ENCODE measurements at places on chromosomes 12 and 14.

GRCh38 chr12:15181017-15181683 lies 40.1 kb downstream of the RERG start:
- no peak for DNase-seq

DNA sequence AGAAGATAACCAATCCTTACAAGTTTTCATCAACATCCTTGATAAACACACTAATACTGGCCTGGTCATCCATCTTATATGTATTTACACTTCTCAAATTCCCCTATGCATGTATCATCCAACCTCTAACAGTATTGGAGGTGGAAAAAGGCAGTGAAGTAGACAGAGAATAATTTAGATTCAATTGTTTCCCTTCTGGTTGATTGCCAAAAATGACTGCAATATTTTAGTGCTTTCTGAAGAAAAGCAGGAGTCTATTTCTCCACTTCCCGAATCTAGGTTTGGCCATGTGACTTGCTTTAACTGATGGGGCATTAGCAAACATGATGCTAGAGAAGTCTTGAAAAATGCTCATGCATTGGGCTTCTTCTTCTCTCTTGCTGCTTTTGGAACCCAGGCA lies 78.3 kb upstream of the METAP2 start:
- no peak for DNase-seq

- no peak for DNase-seq
Observed at GRCh38 chr12:5771756-5772155, 173.3 kb downstream of the ANO2 start.

DNA sequence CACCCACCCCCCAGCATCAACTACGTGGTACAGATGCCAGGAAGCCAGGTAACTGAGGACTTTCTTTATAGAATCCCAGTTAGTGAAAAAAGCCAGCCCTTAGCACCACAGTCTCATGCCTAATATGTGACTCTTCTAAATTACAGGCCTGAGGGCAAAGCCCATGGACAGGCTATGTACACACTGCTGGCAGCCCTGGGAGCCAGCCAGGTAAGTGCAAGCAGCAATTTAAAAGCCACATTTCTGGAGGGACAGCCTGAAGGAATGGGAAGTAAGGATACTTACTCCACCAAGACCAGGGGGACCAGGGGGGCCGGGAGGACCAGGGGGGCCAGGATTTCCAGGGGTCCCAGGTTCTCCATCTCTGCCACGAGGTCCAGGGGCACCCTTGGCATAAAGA lies 7.0 kb downstream of the COL2A1 start:
- DNase-seq: no peak

DNA sequence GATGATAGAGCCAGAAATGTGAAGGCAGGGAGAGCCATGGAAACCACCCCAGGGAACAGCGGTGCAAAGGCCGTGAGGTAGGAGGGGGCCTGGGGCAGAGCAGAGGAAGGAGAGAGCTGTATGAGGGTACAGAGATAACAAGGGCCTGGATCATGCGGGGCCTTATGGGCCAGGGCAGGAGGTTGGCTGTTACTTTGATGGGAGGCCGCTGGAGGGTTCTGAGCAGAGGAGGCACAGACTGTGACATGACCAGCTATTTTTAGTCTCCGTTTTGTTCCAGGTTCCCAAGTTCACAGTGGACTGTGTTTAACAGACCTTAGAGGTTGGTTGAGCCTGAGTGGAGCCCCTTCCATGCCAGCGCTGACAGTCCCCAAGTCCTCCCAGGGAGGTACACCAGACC lies 118.6 kb downstream of the GCH1 start:
- no peak for DNase-seq

DNA sequence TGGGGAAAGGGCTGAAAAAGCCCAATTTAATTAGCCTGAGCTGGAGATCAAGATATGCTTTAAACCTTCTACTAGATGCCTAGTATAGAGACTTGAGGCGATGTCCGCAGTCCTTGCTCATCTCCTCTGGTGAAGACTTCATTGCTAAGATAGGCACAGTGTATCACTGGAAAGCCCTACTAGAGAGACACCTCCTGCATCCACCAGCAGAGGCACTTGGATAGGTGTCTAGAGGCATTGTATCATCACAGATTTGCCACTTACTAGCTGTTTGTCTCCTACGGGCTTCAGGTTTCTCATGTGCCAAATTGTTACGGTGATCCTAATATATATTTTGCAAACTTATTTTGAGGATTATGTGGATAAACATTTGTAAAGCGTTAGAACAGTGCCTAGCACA lies 1048.5 kb downstream of the GALC start:
- no peak for DNase-seq

DNA sequence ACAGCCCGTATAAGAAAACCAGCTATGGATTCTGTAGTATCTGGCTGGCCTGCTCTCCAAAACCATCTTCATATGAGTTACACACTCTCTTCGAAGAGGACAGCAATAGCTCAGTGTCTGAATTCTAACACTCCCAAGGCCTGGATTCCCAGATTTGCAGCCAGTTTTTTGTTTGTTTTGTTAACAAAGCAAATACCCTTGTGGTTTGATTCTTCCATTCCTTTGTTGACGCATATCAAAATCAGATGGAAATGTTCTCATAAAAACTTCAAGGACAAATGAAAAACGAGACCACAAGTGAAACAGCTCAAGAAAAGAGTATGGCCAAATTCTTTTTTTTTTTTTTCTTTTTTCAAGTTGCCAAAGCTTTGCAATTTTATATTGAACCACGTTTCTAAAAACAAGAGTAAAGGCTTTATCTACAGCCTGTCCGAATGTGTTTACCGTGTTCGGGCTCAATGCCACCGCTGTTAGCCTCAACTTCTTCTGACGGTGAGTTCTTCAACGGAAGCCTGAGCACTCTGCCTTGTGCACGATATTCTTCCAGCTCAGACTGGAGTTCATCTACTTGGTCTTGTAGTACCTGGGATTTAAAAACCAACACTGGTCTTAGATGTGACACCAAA lies 67.5 kb downstream of the NIN start:
- peak; percentile 87 for DNase-seq

DNA sequence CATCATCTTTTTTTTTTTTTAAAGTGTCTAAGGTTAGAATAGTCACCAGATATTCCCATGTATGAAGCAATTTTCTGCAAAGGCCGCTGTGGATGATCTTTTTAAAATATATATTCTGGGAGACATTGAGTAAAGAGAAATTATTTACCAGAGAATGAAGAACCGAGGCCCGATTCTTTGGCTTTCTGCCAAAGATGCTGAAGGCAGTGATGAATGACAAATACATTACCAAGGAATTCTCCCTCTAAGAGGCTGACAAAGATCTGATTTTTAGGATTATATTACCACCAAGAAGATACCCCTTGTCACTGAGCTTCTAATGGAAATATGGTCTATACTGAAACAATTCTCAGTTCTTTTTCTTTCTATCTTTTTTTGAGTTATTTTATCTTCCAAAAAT lies 336.8 kb downstream of the NAV3 start:
- DNase-seq: peak; percentile 19

GRCh38 chr12:21509768-21510167 lies 8.2 kb downstream of the GOLT1B start:
- DNase-seq: no peak

- DNase-seq: peak; percentile 61
Observed at GRCh38 chr12:64672925-64673409, 62.7 kb downstream of the RASSF3 start.

DNA sequence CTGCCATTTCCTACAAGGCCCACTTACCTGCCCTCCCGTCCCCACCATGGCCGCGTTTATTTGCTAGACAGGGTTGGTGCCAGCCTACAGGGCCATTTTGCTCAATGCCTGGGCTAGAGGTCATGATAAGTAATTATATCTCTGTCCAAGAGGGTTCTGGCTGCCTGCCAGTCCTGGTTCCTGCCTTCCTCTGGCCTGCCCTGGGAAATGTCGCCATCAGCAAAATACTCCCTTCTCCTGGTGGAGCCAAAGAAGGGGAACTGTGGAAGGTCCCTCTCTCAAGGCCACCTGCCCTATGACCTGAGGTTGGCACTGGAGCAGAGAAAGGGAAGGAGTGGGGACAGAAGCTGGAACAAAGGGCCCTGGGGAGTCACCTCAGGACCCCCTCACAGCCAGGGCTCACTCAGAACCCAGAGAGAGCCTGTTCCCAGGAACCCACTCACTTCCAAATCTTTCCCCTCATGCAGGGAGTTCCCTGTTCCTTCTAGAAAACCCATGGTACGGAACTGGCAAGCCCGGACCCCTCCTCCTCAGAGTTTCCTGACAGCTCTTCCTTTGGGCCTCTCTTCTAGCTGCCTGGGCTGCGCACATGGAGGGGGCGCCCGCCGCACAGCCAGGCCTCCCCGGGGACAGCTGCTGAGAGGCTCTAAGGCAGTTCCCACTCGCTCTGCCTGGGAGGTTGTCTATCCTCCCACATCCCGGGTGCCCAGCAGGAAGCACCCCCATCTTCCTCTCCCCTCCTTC lies 280.5 kb downstream of the DPF3 start:
- DNase-seq: peak; percentile 26

- no peak for DNase-seq
Observed at GRCh38 chr14:39762576-39763401, 330.6 kb upstream of the FBXO33 start.

GRCh38 chr14:55361190-55361589 lies 50.4 kb downstream of the ATG14 start:
- DNase-seq: no peak

DNA sequence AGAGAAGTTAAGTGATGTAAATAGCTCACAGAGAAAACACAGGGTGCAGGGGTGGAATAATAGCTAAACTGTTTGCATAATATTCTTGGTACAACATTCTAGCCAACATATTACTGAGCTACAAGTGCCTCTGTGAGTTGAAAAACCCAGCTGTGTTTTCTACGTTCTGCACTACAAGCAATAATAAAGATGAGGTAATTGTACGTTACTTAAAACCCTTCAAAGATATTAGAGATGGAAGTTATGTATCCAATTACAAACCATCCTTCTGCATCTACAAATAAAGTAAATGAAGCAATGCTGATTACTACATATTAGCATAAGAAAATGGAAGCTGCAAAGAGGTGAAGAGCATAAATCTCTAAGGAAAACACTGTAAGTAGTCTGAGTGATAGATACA lies 271.4 kb downstream of the SSPN start:
- DNase-seq: peak; percentile 5

DNA sequence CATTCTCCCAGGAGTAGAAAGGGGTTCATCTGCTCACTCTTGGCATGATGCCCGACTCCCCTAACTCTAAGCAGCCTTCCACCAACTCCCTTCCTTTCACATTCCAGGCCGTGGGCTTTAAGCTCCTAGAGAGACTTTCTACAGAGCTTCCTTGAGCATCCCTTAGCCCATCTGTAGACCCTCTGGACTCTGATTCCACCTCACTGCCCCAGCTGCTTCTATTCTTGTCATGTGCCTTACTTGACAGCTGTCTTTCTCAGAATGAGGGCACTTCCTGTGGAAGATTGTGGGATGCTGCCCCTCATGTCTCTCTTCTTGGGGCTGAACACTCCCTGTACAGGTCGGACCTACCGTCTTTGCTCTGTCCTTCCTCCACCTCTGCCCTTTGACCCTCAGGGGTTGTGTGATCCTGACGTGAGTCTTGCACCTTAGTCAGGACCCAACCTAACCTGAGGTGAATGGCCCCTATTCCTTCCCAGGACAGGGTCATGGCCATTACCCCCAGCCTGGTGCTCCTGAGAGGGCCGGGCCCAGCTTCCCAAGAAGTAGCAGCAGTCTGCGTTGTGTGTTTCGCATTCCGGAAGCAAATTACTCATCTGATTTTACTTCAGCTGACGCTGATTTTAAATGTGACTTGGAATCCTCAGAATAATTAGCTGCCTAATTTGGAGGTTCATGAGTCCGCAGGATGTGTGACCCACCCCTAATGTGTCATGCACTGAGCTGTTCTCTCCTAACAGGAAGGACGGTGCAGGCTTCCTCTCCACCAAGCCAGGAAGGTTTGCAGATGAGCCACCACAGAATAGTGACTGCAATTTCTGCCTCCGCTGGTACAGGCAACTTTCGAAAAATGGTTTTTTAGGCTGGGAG lies 2.7 kb upstream of the GALNT6 start:
- peak; percentile 59 for DNase-seq

GRCh38 chr14:64149921-64150320 lies 144.2 kb downstream of the ESR2 start:
- DNase-seq: no peak

DNA sequence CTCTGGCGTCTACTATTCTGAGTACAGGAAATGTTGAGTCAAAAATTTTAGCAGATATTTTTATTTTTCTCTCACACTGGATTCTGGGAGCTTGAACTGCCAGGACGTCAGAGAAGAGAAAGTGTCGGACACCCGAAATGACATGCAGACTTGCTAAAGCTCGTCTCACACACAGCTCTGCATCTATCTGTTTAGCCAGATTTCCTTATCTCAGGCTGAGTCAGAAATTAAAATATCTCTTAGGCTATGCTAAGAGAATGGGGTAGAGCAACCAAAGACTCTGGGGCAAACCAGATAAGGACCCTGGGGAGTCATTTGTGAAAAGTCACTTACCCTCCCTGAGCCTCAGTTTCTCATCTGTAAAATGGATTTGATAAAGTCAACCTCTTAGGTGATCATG lies 1124.1 kb downstream of the VRK1 start:
- no peak for DNase-seq

DNA sequence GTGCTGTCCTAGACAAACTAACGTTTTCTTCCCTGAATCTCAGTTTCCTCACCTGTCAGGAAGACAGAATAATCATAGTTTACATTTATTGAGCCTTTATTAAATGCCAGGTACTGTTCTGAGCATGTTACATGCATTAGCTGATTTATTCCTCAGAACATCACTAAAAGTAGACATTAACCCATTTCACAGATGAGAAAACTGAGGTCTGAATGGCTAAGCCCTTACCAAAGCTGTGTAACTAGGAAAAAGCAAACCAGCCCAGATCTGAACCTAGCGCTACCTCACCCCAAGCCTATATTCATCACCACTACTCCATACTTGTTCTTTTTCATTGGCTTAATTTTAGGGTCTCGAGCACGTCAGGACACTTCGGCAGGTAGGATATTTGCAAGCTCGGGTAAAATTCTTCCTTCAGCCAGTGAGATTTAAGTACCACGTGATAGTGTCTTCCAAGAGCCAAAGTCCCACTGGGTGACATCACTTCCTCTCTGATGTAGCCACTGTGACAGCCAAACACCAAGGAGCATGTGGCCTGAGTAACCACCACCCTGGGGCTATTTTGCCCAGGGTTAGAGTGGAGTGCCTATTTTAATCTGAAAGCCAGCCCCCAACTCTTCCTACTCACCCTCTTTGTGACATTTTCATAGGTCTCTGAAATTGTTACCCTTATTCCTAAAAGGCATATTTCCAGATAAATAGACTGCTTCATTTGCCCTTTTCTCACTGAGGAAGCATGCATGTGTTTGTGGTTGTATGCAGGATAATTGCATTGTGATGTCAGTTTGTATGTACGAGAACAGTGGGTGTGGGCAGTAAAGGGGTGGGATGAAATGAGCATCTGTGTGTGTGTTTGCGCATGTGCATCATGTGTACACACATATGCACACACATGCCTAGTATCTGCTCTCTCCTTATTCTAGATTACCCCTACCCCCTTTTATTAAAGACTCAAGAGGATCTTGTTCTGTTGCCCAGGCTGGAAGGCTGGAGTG lies 62.2 kb upstream of the WSCD2 start:
- DNase-seq: no peak

GRCh38 chr12:42981379-42981778 lies 391.8 kb upstream of the PRICKLE1 start:
- peak; percentile 56 for DNase-seq
